ENCODE measurements at places on chromosomes 2 and 18.

- no peak for DNase-seq
Measured at GRCh38 chr18:9536354-9537152, 61.2 kb downstream of the RALBP1 start.

DNA sequence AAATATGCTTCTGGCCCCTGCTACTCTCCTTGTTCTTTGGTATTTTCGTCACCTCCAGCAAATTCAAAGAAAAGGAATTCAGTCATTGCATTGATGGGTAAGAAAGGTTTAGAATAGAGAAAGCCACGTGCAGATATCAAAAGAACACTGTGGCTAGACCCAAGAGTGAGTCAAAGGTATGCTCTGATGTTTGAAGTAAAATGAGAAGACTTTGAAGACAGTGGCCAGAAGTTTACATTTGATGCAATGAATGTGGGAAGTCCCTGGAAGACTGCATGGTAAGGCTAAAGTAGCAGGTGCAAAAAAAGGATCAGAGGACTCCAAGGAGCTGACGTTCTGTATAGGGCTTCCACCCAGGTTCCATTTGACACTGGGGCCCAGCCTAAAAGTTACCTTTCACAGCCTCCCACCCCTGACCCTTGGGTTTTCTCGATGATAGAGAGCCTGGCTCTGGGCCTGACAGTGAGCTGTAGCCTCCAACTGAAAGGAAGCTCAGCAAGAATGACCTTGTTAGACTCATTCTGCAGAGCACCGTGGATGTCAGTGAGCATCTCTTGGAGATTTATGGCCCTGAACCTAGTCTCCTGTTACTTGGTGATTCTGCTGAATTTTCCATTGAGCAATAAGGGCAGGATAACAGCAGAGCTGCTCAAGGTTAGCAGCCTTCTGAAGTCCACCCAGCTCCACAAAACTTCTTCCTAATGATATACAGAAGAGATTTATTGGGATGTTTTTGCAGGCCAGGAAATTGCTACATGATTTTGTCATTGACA, 223.7 kb upstream of the RBBP8 start:
- no peak for DNase-seq

DNA sequence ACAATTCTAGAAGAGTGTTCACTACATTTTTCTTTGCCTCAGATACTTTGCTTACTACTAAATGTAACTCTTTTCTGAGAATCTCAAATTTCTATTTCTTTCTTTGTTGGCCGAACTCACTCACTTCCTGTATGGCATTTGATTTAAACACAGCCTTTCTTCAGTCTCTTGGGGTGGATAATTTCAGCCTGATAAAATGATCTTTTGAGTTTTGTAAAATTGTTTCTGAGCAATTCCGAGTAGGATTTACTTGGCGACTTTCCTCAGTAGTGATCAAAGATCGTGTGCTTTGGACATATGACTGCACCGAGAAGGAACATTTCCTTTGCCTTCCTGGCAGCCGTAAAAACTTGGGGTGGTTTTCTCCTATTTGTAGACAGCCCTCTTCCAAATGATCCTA, 127.4 kb downstream of the DCDC2C start:
- no peak for DNase-seq

GRCh38 chr18:49609256-49610021, 47.6 kb downstream of the LIPG start:
- DNase-seq = no peak

GRCh38 chr2:181857483-181857882, 34.0 kb upstream of the ITPRID2 start:
- DNase-seq = no peak
